ENCODE measurements at places on chromosomes 6 and 20. TPM values are rescaled to one million over a fixed set of nuclear protein-coding genes. Genes with fewer than 3 reads are reported as not detected.

- DNase-seq, result no peak
These were observed 111.2 kb downstream of the PDE7B start for GRCh38 chr6:135962731-135963130.

Gene NKX2-2
- total RNA-seq, result not detected

- DNase-seq, result no peak
These were observed 55.7 kb upstream of the PRND start for GRCh38 chr20:4666001-4666479.

- DNase-seq, result no peak
These were observed 865.3 kb upstream of the GJE1 start for GRCh38 chr6:141267420-141267819.

GRCh38 chr6:157187182-157188083 lies 135.9 kb downstream of the TMEM242 start:
- DNase-seq, result no peak

GRCh38 chr6:119800526-119800925 lies 451.0 kb upstream of the MAN1A1 start:
- DNase-seq, result no peak
